ENCODE measurements at places on chromosomes 1 and 21.

DNA sequence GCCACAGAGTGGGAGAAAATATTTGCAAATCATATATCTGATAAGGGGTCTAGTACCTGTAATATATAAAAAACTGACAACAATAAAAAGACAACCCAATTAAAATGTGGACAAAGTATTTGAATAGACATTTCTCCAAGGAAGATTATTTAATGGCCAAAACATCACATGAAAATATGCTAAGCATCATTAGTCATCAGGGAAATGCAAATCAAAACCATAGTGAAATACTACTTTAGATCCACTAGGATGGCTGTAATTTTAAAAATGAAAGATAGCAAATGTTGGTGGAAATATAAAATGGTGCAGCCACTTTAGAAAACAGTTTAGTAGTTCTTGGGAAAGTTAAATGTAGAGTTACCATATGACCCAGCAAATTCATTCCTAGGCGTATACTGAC, 118.7 kb upstream of the KIF26B start:
- no peak for DNase-seq

- no peak for DNase-seq
These were observed 4.2 kb downstream of the NPPB start for GRCh38 chr1:11854519-11854918.

- no peak for DNase-seq
These were observed 12.3 kb upstream of the SLC25A34 start for GRCh38 chr1:15723631-15724246.

- no peak for DNase-seq
These were observed 99.8 kb upstream of the C1orf105 start for GRCh38 chr1:172320733-172321132.

- no peak for DNase-seq
These were observed 124.9 kb upstream of the IFFO2 start for GRCh38 chr1:19081218-19081893.

- DNase-seq, result peak; percentile 83
These were observed 137.5 kb downstream of the NOS1AP start for GRCh38 chr1:162206749-162207635.

GRCh38 chr1:59695252-59695651, 119.5 kb upstream of the HOOK1 start:
- no peak for DNase-seq

GRCh38 chr1:30371179-30371788, 352.1 kb downstream of the MATN1 start:
- no peak for DNase-seq

DNA sequence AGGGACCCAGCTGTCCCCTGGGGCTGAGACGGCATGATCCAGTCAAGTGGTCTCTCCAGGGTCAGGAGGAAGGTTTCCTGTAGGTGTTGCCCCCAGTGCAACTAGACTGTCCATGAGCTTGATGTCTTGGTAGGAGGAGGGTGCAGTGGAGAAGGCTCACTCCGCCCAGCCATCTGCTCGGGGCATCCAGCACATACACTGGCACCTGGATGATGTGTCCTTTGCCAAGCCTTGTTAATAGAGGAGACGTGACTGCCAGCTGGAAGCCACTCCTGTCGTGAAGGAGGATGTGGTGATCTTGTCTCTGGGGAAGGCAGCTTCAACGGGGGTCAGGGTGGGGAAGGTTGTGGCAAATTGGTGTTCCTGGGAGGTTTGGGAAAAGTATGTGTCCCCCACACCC, 6.2 kb downstream of the DISP3 start:
- DNase-seq, result no peak

DNA sequence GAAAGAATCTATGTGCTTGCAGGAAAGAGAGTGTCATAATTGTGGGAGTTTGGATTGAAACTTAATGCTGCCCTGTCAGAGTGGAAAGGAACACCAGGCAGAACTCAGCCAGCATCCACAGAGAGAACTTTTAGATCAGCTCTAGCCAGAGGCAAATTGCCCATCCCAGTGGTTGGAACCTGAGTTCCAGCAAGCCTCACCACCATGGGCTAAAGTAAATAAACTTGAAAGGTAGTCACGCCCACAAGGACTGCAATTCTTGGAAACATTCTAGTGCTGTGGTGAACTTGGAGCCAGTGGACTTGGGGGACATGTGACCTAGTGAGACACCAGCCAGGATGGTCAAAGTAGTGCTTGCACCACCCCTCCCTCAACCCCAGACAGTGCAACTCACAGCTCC, 571.6 kb downstream of the LRRIQ3 start:
- no peak for DNase-seq

DNA sequence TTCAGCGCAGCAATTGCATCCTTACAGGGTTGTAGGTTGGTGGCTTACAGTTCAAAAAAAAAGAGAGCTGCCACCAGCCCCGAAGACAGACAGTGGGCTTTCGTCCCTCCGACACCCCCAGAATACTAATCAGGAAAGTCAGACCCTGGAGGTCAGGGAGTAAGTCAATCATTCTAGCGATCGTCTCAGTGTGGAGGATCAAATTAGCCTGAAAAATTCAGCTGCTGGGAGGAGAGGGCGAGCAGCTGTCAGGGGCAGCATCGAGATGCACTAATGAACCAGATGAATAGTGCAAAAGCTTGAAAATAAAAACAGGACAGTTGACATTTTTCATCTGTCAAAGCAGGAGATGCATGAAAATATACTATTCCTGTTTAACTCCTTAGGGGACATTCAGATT, 138.4 kb downstream of the NEK7 start:
- DNase-seq, result no peak

DNA sequence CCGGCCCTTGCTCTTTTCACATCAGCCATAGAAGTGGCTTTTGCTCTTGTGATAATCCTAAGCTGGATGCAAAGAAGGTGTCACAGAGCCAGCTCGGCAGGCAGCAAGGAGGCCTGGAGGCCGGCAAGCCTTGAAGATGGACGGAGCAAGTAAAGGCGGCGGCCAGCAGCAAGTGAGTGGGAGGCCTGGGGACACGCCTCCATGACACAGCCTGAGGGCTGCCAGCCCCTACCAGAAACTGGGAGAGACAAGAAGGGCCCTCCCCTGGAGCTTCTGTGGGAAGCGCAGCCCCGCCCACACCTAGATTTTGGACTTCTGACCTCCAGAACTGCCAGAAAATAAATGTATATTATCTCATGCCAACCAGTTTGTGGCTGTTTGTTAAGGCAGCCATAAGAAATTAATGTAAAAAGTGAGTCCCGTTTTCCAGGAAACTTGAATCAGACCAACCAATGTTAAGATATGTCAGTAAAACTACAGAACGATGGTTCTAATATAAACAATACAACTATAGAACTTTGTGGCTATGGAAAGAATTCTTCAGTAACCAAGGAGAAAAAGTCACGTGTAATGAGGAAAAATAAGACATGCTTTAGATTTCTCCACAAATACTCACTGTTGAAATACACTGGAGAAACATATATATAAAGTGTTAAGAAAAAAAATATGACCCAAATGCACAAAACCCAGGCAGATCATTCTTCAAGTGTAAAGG, 49.9 kb downstream of the BACE2 start:
- DNase-seq, result no peak

DNA sequence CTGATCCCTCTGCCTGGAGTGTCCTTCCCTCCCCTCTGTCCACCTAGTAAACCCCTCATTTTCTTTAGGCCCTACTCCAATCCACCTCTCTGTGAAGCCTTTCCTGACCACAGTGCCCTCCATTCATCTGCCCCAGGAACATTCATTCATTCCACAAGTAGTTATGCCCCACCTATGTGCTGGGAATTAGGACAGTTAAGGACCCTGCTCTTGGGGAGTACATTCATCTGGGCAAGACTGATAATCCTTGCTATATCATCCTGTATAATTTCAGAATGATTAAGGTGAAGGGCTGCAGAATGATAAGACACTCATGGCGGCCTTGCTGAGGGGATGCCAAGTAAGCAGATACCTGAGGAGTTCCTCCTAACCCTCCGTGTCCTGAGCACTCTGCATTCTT, 10.3 kb upstream of the FAM20B start:
- no peak for DNase-seq

GRCh38 chr21:27715131-27715530, 748.2 kb upstream of the ADAMTS5 start:
- DNase-seq, result no peak

DNA sequence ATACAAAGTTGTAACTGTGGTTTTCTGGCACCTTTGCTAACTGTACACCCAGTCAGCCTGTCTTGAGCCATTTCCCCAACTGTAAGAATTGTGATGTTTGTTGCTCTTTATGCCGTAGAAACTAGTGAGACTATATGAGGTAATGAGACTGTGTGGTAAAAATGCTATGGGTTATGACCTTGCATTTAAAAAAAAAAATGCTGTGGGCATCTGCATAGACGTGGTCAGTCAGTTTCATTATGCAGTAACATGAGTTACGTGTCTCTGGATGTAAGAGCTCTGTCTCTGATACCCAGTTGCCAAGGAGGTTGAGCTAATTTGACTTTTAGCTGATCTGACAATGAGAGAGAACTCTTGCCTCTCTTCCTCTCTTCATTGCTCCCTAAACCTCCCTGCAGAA, 80.6 kb upstream of the LAMC2 start:
- DNase-seq, result no peak

All from NCI-H1105 (cell line).